NCI-H226 (cell line): ENCODE measurements at places on chromosomes 3 and 15.

- DNase-seq, result peak; percentile 22
These were observed 66.6 kb downstream of the SLMAP start for GRCh38 chr3:57822686-57823085.

DNA sequence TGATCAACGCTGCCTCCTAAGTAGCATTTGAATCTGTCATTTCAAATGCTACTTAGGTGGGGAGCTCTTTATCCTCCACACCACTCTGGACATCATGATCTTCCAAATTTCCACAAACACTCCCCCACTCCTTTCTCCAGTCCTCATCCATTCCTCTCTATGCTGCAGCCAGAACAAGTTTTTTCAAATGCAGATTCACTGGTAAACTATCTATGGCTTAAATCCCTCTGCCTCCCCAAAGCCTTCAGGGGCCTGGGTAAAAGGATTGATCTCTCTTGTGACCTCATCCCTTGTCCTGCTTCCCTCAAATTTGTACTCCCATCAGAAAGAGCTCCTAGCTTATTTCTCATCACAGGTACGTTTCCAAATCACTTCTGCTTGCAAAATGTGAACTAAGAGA, 1.3 kb upstream of the AEN start:
- no peak for DNase-seq

GRCh38 chr3:45990181-45990580, 5.4 kb downstream of the FYCO1 start:
- no peak for DNase-seq

- no peak for DNase-seq
These were observed 182.2 kb downstream of the RAP2B start for GRCh38 chr3:153343988-153344782.

DNA sequence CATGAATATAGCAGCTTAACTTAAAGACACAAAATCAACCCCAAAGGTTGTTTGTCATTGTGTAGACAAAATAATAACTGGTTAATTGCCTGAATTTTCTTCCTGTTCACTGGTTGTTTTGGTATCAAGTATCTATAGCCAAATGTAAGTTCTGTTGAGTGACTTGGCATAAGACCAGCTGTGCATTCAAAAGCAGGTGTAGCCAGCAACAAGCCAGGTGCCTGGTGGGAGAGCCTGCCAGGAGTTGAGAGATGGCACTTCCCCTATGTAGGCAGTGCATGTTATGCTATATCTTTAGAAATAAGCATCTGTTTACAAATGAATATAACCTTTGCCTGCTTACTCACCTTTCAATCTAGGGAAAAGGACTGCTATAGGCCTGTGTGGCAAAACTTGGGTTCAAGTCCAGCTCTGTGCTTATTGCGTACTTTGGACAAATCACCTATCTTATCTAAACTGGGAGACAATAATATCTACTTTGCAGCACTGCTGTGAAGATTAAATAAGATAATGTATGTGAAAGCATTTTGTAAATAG, 84.9 kb upstream of the TBL1XR1 start:
- DNase-seq, result no peak

DNA sequence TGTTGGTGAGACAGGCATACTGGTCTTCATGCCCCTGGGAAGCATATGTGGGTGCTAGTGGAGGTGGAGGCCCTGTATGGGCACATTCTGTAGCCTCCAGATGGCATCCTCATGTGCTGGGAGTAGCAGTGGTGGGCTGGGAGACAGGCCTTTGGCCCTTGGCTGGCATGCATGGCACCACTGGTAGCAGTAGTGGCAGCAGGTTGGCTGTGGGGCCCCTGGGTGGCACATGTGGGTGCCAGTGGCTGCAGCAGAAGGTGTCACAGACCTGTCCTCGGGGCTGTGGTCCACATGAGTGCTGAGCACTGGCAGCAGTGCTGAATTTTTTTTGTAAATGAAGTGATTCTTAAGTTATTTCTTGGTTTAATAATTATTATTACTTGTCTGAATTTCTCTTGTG, 71.2 kb downstream of the TNFAIP8L3 start:
- DNase-seq, result no peak

GRCh38 chr15:59039225-59039624, 51.8 kb downstream of the RNF111 start:
- DNase-seq, result no peak

- no peak for DNase-seq
These were observed 67.3 kb downstream of the MEGF11 start for GRCh38 chr15:66186049-66186825.

- no peak for DNase-seq
These were observed 1.1 kb upstream of the GABRB3 start for GRCh38 chr15:26773917-26774316.

DNA sequence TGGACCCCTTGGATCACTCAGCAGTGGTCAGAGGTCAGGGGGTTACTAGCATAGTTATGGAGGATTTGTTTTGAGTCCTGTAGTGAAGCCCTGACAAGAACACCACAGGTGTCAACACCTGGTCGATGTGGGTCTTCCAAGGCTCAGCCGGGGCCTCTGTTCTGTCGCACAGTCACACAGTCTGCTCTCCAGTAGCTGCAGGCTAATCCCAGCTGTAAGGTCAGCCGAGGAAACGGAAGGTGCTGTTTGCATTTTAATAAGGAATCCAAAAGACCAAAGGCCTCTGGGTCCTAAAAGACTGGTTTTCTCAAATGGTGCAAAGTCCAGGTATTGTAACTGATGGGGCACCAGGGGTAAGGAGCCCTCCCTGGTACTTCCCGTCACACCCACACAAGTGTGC, 71.7 kb downstream of the RPLP1 start:
- no peak for DNase-seq

- no peak for DNase-seq
These were observed 17.0 kb upstream of the SENP7 start for GRCh38 chr3:101529816-101530685.

DNA sequence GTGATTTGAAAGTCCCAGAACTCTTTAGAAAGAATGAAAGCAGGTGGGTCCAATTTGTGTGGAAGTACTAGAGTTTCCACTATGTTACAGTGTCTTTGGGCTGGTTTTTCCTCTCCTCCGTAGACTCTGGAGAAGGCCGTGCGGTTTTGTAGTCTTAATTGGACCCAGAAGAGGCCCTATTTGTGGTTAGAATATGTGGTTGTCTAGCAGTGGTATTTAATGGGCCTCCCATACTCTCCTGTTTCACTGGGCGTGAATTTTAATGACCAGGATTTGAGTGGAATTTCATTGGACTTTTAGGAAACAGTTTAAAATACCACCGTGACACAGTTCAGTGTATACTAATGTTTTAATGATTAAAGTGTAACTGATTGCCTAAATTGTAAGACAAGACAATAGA, 182.3 kb downstream of the BBX start:
- no peak for DNase-seq

DNA sequence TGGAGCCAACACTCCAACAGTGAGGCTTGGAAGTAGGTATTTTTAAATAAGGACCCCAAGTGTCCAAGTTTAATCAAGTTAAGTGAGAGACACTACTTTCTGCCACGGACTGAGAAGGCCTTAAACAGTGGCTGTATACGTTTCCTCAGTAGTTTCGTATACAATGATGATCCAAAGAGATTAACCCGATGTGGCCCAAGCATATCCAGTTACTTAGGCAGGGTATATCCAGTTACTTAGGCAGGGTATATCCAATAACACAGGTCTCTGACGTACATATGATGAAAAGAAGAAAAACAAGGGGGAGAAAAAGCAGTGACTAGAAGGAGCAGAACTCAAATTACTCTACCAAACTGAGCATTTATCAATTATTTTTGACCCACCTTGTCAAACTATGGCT, 591.4 kb downstream of the FOXP1 start:
- no peak for DNase-seq

DNA sequence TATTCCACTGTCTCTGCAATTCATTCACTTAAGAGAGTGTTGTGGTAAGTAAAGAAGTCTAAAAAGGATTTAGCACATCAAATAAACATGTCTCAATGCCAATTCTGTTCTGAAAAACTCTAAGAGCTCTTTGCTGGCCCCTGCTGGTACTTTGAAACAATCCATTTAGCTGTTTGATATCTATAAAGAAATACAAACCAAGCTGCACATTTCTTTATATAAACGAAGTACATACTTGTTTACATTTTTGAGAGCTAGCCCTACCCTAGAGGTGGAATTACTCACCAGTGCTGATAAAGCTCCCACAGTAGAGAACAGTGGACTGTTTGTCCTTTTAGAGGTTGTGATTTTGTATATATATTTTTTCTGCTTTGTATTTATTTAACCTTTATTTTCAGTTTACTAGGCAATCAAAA, 75.5 kb downstream of the NEDD4 start:
- DNase-seq, result peak; percentile 88

DNA sequence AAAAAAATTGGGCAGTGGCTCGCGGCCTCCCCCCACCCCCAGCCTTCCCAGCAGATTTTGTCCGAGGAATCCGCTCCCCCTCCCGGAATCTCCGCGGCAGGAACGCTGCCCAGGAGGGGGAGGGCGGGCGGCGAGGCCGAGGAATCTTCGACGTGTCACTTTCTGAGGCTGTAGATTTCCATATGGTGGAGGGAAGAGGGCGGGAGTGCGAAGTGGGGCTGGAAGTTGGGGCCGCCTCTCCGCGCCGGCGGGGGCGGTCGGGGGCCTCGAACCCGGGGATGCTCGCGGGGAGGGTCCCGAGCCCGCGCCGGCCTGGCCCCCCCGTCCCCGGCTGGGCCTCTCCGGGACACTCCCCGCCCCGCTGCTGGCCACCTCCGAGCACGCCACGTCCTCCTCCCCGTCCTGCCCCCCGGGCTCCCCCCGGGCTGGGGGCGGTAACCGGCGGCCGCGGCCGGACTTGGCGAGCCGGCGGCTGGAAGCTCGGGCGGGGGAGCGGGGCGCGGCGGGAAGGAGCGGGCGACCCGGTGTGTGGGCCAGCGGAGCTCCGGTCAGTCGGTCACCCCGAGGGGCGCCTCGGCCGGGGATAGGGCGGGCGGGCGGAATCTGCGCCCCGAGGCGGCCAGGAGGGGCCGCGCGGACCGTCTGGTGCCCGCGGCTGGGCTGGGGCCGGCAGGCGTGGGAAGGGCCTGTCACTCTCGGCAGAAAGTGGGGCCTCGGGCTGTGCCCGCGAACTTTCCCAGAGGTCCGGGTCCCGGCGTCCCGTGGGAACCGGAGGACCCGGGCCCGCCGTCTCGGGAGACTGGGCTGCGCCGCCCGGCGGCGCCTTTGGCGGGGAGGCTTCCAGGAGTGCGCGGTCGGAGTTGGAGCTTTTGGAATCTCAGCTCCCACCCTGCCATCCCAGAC, 951 bp downstream of the FNDC3B start:
- peak; percentile 74 for DNase-seq

DNA sequence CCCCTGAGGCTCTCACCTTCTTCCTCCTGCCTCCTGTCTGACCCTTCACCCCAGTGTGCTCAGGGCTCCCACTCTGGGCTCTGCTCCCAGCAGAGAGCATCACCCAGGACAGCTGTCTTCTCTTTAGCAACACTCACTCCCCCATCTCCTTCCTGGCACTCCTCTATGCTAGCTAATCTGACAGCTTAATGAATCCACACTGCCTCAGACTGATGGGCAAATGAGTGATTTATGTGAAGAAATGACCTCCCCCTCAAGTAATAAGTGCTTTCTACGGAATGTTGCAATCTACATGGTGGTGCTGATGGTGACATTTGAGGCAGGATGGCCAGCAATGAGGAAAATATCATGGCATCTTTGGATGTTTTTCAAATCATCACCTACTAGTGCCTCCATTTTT, 83.6 kb downstream of the LSM3 start:
- DNase-seq, result peak; percentile 31

DNA sequence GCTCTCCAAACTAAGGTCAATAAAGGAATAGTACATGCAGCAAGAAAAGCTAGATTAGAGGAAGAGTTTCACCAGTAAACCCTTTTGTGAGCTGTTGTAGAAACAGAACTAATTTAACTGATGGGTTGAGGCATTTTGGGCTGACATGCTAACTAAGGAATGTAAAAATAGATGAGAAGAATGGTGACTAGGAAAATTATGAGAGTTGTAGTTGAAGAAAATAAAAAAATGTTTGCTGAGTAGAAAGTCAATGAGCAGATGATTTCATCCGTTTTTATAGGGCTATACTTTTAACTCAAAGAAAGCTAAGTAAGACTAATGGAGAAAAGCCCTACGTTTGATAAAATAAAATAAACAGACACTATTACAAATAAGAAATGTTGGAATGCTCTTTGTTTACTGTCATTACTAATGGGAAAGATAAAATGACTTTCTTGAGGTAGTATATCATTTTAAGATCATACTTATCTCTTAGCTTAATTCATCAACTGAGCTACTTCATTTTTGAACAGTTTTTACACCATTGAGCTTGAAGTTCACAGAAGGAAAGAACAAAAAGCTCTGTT, 209.4 kb upstream of the DPH6 start:
- no peak for DNase-seq

DNA sequence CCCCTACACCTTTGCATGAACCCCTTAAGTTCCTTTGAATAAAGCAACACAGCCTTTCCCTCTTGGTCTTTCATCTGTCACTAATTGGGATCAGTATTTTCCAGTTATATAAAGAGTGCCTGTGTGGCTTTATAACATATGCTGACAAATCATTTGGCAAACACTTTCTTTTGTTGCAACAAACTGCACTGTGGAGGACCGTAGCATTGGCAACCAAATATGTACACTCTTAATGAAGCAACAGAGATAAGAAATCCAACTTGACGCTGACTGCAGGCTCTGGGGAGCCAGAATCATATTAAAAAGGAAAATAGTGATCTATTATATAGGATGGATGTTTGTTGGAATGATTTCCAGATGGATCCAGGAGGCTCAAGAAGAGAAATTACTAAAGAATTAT, 120.1 kb upstream of the PRICKLE2 start:
- peak; percentile 48 for DNase-seq

GRCh38 chr15:56871867-56872266, 46.6 kb upstream of the TCF12 start:
- DNase-seq, result no peak

DNA sequence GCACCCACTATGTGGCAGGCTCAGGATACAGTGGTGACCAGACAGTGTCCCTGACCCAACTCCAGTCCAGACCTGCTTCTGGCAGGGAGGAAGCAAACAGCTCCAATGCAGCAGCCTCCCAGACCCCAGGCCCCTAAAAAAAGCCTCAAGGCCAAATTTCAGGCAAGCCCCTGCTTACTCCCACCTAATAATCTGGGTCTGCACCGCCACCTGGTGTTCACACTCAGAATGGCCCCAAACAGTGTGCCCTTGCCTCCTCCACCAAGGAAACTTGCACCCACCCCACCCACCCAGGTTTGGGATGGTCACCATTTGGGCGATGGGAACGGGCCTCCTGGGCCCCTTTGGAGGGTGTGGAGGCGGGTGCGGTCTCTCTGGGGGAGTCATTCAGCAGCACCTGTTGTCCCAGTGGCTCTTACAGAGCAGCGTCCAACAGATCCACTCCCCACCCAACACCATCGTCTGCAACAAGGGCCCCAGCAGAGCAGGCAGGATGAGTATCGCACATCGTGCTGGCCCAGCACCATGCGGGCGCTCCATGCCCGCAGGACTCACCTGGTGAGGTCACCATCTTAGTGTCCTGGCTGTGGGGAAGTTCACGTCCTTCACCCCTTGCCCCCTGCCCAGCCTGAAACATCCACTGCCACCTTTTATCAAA, 17.3 kb downstream of the C3orf18 start:
- no peak for DNase-seq
